ENCODE measurements at places on chromosomes 5 and 9.

- DNase-seq, result no peak
Measured at GRCh38 chr5:107474361-107474715, 196.4 kb downstream of the EFNA5 start.

GRCh38 chr5:180784497-180785097, 18.0 kb downstream of the MGAT1 start:
- peak; percentile 76 for DNase-seq

DNA sequence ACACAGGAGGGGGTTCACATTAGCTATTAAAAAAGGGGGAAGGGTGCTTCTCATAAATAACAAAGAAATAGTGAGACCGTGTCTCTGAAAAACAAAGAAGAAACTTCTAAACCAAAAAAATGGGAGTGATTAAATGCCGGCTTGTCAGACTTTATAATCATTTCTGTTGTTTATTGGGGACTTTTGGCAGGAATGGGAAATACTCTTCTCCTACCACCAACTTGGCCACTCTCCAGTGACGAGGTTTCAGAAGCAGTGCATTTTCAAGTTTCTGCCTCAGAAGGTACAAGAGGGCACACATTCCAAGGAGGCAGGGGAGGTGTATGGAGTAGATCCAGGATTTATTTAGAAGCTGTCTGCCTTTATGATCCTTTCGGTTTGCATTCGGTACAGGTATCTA, 46.2 kb downstream of the LIX1 start:
- DNase-seq, result no peak

DNA sequence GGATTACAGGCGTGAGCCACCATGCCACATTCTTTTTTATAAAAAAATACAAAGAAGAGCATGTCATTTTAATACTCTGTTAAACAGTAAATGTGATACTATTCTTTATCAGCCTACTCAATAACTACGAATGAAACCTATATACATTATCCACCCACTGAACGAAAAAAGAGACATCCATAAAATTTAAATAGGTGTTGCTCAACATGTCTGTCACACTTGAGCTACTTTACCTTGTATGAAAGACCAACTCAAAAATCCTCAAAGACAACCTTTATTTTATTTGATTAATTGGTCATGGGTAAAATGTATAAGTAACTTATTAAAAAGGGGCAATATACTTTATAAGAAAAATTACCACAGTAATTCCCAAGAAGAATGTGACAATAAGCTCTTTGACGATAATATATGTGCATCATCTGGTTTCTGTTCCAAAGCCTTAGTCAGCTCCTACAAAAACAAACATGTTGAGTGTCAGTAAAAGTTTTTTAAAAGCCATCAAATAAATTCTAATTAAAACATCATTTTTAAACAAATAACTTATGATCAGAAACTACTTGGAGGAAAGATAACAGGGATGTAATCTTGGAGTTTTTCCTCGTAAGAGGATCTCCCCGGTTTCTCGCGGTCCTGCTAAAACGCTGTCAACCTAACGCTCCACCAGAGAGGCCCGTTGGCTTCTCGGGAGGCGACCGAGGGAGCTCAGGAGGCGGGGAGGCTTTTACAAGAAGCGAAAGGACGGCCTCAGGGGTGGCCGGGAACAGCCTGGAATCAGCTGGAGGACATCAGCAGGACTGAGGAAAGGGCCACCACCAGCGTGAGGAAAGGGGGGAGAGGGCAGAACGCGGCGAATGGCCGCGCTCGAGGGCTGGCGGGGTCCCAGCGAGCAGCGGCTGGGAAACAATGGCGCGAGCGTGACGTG, 13.5 kb upstream of the ANKRD18B start:
- DNase-seq, result peak; percentile 40

DNA sequence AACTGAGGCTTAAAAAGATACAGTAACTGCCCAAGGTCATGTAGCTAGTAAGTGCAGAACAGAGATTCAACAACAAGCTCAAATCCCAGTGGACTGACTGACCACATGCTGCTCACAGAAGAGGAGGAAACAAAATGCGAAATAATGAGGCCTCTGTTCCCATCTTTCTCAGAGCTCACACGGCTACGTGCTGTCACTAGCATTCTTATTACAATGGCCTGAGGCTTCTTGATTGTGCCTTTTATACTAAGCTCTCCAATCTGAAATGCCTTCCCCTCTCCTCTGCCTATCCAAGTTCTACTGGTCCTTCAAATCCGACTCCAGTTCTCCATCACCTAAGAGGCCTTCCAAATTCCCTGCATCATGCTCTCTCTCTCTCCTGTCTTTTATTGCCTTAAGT, 26.0 kb downstream of the SGTB start:
- DNase-seq, result no peak

DNA sequence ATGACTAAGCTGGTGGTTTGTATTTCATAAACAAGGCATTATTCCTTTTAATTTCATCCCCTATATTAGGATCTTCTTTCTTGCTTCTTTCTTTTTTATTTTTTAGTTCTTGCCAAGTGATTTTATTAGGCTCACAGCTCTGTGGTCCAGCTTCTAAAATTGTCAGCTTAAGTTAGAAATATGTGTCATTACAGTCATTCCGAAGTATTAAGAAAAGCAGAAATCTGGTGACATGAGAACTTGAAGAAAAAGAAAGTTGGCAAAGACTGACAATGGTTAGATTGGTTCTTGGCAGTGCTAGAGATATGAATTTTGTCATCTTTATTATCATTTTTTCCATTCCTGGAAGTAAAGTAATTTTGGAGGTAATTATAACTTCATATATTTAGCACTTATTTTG, 166.5 kb upstream of the PRR16 start:
- DNase-seq, result no peak

DNA sequence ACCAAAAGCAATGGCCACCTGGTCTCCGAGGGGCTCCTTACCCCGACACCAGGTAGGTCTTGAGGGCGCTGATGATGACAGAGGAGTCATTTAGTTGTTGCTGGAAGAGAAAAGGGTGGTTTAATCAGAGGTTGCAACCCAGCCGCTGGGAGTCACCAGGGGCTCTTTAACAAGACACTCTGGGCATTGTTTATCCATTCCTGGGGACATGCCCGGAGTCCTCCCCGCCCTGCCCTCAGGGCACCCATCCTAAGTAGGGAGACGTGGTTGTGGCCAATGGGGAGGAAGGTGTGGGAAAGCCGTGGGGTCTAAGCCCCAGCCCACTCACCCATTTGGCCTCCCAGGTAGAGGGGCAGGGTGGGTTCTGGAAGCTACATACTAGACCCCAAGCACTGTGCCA, 3.1 kb downstream of the PTGES2 start:
- no peak for DNase-seq

GRCh38 chr9:86175223-86175622, 75.9 kb upstream of the GOLM1 start:
- DNase-seq, result no peak

- no peak for DNase-seq
Measured at GRCh38 chr9:107895501-107896001, 406.0 kb upstream of the KLF4 start.

DNA sequence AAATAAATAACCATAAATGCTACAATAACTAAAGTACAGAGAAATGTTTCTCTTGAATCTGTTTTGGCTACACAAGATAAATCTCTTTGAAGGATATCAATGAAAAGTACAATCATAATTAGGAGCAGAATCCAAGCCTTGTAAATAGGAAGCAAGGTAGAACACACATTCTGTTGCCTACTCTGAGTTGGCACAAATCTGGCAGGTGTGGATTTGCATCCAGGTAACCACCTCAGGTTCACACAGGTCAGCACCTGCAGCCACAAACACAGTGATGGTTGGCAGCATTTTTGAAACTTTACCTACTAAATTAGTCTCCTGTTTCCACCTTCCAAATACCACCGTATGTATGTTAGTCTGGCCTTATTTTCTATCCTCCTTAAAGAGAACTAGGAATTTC, 105.3 kb upstream of the PIK3R1 start:
- DNase-seq, result no peak

DNA sequence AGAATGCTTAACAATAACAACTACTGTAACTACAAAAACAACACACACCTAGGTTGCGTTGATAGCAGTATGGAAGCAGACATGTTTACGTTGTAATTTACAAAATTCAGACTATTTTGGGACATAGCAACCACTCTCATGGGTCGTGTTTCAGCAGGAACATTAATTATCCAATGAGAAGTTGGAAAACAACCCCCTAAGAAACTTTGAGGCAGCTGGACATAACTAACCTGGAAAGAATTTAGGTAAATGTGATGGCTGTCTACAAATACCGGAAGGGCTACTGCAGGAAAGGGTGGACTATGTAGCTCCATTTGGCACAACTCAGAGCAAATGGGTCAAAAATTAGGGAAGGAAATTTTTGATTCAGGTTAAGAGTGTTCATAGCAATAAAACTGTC, 409.3 kb downstream of the ADGRV1 start:
- DNase-seq, result no peak

DNA sequence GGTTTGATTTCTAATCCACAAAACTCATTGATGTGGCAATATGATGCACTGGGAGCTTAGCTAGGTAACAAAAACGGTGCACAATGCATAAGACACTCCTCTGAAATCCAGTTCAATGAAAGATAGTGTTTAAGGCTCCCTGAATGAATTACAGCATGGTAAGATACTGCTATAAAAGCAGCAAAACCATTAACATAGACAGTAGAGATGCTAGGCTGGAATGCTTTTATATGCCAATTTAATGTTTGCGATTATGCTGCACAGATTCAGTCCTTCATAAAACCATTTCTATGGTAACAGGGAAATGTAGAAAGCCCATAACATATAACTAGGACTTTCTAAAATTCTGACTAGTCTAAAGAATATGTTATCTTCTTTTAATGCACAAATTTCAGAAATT, 180.8 kb upstream of the NUDT12 start:
- DNase-seq, result no peak

DNA sequence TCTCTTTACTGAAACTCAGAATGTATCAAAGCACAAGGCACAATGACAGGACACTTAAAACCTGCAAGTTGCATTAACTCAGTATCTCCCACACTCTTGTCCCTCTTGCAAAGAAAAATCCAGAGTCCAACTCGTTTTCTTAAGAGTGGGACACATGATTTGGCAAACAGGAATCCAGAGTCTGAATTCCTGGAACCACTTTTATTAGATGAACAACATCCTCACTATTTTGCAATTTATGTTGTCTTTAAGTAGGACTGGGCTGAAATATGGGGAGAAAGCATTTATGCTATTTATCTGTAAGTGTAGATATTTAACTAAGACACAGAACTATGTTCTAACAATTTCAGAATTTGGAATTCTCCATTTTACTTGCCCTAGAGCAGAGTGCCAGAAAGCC, 69.1 kb downstream of the ABCA1 start:
- no peak for DNase-seq

GRCh38 chr5:33229216-33229615, 211.5 kb upstream of the TARS1 start:
- no peak for DNase-seq

DNA sequence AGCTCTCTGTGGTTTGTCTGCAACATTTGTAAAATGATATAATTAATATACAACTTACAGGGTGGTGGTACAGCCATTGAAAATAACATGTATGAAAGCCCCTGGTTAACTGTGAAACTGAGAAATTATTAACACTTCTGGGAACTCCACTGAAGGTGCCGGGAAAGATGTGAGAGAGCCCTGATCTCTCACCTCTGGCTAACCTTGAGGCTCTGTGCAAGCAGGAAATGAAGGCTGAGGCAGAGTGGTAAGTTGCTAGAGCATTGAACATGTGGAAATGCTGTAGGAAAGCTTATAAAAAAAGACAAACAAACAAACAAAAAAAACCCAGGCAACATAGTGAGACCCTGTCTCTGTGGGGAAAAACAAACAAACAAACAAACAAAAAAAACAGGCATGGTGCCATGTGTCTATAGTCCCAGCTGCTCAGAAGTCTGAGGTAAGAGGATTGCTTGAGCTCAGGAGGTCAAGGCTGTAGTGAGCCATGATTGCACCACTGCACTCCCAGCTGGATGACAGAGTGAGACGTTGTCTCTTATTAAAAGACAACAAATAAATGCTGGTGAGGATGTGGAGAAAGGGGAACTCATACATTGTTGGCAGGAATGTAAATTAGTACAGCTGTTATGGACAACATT, 7.5 kb downstream of the CATSPER3 start:
- no peak for DNase-seq

DNA sequence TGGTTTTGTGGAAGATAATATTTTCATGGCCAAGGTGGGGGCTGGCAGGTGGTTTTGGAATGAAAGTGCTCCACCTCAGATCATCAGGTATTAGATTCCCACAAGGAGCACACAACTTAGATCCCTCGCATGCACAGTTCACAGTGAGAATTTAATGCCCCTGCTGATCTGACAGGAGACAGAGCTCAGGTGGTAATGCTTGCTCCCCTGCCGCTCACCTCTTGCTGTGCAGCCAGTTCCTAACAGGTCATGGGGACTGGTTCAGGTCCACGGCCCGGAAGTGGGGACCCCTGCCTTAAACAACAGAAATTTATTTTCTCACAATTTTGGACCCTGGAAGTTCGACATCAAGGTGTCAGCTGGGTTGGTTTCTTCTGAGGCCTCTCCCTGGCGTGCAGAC, 668.7 kb upstream of the ZNF608 start:
- no peak for DNase-seq

GRCh38 chr5:99936911-99937310, 598.3 kb upstream of the FAM174A start:
- no peak for DNase-seq

GRCh38 chr5:124132843-124133242, 613.6 kb downstream of the ZNF608 start:
- no peak for DNase-seq

- no peak for DNase-seq
Measured at GRCh38 chr5:130092991-130093390, 188.7 kb downstream of the CHSY3 start.

GRCh38 chr5:178595150-178595549, 5.0 kb upstream of the COL23A1 start:
- no peak for DNase-seq

DNA sequence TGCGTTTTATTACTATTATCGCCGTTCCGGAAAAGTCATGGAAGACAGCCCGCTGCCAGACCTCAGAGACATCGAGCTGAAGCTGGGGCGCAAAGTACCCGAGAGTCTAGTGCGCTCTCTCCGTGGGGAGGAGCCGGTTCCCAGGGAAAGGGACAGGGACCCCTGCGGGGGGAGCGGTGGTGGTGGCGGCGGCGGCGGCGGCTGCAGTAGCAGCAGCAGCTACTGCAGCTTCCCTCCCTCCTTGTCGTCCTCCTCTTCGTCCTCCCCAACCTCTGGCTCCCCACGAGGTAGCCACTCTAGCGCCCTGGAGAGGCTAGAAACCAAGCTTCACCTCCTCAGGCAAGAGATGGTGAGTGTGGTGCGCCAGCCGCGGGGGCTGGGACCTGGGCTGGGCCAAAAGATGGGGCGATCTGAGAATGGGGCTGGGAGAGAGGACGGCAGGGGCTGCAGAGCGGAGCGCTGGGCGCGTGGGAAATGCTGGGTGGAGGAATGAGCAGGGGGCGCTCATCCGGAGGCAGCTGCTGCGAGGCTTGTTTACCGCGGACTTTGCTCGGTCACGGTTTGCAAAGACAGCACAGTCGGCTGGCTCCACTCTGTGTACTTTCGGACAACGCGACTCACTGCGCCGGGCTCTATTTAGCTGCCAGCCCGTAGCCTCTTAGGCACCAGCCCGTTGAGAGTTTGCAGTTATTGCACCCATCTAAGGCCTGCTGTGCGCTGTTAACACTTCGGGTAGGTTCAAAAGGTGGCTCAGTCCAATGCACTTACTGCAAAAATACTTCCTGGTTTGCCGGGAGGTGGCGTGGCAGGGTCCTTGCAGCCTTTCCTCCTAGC, 1.1 kb downstream of the LURAP1L start:
- DNase-seq, result no peak

GRCh38 chr5:39759701-39760100, 334.9 kb upstream of the DAB2 start:
- DNase-seq, result no peak
